ENCODE measurements at places on chromosomes 4 and X.

GRCh38 chr4:8760561-8760960, 111.1 kb downstream of the HMX1 start:
- no peak for DNase-seq

- peak; percentile 23 for DNase-seq
Observed at GRCh38 chrX:81120936-81121371, 80.8 kb downstream of the HMGN5 start.

GRCh38 chrX:38943120-38943519, 141.9 kb downstream of the MID1IP1 start:
- no peak for DNase-seq

DNA sequence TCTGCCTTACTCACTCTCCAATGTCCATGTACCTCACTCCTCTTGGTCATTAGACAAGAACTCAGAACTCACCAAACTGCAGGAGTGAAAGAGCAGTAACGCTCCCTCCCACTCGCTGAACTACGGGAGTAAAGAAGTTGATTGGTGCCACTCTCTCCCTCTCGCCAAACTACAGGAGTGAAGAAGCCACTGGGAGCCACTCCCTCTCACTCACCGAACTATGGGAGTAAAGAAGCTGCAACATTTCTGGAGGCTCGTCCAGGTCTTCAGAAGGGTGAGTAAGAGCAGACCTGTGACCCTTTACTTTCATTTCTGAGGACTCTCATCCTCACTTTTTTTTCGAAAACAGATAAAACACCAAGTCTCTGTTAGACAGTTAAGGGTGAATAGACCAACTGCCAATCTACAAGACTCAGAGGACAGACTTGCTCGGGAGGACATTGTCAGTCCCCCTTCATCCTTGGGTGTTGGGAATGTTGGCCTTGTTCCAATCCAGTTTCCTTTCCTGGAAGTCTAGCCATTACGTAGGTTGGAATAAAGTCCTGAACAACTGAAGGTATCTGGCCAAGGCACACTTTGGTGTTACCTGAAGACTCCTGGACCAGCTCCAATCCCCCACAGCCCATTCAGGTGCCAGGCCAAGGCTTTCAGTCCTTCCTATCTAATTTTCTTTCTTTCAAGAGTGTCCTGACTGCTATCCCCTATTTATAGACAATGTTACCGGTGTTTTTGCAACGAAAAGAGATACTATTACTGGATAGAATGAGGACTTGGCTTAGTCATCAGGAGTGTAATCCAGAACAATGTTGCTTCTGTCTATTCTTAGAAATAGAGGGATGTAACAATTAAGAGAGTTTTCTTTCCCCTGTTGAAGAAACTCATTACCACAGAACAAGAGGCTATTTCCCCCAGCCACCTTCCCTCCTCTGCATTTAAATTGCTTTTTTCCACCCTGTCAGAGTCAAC, 11.0 kb upstream of the COL25A1 start:
- DNase-seq = no peak

DNA sequence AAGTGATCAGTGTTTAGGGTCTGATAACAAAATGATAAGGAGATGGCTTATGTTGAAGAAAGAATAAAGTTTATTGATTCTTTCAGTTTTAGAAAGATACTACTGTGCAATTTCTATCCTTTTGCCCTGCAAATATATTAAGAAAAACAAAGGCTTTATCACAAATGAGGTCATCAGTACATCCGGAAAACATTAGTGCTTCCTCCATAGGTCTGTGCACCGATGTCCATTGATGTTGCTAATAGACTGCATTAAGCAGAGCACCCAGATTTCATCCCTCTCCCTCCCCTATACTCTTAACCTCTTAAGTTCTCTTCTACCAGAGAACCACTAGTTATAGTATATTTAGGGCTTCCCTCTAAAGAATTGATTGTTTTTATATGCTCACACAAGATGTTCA, 53.7 kb upstream of the HHIP start:
- DNase-seq = no peak

GRCh38 chr4:159566786-159567185, 463.9 kb downstream of the RAPGEF2 start:
- no peak for DNase-seq

- DNase-seq = no peak
Observed at GRCh38 chr4:151555151-151555945, 146.4 kb downstream of the FHIP1A start.

GRCh38 chrX:100654261-100654660, 10.3 kb downstream of the SRPX2 start:
- DNase-seq = no peak

GRCh38 chrX:123475068-123475724, 257.7 kb downstream of the THOC2 start:
- DNase-seq = no peak

DNA sequence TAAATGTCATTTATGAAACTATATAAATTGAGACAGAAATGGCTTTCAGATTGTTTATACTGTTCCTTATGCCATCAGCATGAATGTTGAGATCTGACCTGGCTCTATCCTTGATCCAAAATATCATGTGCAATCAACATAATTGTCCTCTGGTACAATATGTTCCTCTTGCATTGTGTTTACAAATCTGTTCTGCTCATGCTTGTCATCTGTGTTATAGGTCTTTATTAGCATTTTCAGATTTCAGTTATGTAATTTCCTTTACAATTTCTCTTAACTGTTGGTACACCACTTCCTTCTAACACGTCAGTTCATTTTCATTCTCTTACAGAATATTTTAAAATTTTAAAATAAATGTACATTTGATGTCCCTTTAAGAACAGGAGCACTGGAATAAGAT, 1.6 kb downstream of the HPGD start:
- DNase-seq = no peak

DNA sequence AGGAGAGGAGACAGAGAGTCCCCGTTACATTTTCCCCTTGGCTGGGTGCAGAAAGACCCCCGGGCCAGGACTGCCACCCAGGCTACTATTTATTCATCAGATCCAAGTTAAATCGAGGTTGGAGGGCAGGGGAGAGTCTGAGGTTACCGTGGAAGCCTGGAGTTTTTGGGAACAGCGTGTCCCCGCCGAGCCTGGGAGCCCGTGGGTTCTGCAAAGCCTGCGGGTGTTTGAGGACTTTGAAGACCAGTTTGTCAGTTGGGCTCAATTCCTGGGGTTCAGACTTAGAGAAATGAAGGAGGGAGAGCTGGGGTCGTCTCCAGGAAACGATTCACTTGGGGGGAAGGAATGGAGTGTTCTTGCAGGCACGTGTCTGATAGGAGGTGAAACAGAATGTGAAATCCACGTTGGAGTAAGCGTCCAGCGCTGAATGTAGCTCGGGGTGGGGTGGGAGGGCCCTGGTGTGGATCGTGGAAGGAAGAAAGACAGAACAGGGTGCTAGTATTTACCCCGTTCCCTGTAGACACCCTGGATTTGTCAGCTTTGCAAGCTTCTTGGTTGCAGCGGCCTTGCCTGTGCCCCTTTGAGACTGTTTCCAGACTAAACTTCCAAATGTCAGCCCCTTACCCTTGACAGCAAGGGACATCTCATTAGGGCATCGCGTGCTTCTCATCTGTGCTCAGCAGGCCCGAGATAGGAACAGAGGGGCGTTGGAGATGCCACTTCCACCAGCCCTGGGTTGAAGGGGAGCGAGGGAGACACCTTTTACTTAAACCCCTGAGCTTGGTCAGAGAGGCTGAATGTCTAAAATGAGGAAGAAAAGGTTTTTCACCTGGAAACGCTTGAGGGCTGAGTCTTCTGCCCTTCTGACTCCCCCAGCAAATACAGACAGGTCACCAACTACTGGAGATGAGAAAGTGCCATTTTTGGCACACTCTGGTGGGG, 2.7 kb downstream of the SHOX start:
- DNase-seq = no peak

DNA sequence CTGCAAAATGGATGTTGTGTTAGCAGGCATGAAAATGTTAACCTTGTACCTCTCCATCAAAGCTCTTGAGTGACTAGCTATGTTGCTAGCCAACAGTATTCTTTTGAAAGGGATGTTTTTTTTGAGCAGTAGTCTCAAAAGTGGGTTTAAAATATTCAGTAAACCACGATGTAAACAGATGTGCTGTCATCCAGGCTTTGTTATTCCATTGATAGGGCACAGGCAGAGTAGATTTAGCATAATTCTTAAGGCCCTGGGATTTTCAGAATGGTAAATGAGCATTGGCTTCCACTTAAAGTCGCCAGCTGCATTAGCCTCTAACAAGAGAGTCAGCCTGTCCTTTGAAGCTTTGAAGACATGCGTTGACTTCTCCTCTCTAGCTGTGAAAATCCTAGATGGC, 18.4 kb downstream of the FGF2 start:
- no peak for DNase-seq

DNA sequence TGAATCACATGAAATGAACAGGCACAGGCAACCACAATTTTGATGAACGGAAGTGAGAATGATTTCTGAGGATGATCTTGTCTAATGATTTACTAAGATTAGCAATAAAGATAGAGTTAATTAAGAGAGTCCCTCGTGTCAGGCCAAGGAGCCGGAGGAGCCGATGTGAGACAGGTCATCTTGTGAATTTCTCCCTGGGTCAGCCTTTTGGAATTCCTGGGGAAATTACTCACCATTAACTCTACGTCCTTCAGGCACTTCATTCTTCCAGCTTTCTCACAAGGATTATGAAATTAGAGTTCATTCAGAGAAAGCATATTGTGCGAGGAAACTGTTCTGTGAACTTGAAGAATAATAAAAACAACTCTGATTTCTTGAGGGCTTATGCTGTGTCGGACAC, 86.7 kb downstream of the PSAPL1 start:
- no peak for DNase-seq

GRCh38 chr4:182700362-182701160, 216.6 kb downstream of the DCTD start:
- DNase-seq = no peak

GRCh38 chr4:140149846-140150635, 3.9 kb downstream of the MAML3 start:
- peak; percentile 78 for DNase-seq

DNA sequence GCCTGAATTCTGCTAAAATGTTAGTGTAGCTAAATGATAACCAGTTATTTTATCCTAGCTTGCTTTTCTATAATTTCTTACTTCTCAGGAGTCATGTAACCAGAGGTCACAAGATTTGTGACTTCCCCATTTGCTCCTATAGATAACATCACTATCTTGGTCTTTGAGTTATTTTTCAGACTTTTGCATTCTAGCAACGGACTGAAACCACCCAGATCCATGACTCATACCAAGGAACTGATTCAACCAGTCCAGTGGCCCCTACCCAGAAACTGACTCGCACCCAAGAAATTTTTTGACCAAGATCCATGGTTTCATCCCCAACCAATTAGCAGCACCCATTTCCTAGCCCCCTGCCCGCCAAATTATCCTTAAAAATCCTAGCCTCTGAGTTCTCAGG, 50.0 kb downstream of the IQCM start:
- no peak for DNase-seq

GRCh38 chr4:98516042-98516440, 142.4 kb downstream of the TSPAN5 start:
- no peak for DNase-seq

DNA sequence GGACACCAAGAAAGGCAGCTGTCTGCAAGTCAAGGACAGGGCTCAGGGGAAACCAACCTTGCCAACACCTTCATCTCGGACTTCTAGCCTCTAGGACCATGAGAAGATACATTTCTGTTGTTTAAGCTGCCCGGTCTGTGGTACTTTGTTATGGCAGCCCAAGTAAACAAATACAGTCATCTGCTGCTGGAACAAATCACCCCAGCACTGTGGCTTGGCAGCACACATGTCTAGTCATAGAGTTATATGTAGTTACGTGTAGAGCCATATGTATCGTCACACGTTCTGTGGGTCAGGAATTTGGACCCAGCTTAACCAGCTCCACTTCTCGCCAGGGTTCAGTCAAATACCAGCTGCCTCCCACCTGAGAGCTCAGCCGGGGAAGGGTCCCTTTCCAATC, 2.5 kb downstream of the HTT-AS start:
- DNase-seq = no peak

DNA sequence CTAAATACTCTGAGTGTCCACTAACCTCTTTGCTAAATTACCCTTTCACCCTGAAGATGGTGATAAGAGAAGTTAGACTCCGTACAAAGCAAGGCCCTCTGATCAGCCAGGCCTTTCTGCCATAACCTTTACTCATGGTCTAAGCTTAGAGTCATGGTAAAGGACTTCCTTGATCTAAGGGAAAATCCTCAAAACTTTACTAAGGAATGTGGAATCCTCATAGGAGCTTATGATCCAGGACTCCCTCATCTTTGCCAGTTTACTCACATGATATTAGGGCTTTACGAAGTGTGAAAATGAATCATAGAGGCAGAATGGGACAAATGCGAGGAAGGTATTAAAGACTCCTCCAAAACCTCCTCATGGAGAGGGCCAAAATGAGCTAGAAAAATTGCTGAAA, 7.9 kb upstream of the FAM13A start:
- no peak for DNase-seq

GRCh38 chr4:87521757-87522374, 7.3 kb downstream of the SPARCL1 start:
- no peak for DNase-seq

DNA sequence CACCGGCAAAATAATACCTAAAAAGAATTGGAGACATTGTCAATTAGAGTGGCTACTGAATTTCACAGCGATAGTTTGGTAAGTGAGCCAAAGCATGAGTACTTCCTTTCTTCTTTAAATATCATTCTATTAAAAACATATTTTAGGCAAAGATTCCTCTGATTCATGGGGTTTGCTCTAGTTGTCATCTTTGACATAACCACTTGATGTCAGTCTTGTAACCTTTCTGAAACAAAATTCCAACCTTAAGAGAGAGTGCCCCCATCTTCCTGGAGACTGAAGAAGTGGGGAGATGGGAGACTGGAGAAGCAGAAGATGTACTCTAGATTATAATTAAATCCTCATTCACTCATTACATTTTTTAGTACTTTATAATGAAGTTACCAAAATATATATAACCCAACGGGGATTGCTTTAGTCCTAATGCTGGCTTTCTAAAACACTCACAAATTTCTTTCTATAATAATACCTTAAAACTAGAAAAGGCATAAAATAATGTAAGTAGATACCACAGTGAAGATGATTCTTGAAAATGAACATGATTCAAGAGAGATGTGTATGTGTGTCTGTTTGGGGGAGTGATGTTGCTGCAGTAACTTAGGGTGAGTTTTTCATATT, 96.4 kb downstream of the EMCN start:
- DNase-seq = no peak

- DNase-seq = no peak
Observed at GRCh38 chr4:40349561-40350198, 14.5 kb downstream of the CHRNA9 start.

GRCh38 chrX:30309139-30309571, at the start of gene NR0B1:
Gene NR0B1, minus strand, starts transcription at chrX:30309390. Its CDS starts 27 bp downstream, at chrX:30309363.
- peak; percentile 30 for DNase-seq

DNA sequence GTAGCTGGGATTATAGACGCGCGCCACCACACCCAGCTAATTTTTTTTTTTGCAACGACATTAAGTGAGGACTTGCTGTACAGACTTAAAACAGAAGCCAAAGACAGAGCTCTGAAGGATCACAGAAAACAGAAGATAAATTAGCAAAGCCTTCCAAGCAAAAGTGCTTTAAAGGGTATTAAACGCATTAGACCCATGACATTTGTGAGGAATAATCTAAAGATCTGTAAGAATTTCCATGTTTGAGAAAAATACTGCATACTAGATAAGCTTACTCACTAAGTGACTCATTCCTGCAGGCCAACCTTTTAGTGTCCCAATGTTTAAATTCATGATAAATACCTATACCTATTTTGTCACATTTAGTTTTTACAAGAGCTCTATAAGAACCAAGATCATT, 27.4 kb downstream of the SMARCA1 start:
- DNase-seq = no peak

All from ovary (tissue), 10 donors.